MM.1S (cell line): ENCODE measurements at places on chromosomes 2 and 18.
A peak's percentile ranks its signal among the peaks of the same experiment; 100 is the strongest.

GRCh38 chr2:20877960-20878359 lies 55.1 kb upstream of the LDAH start:
- no peak for DNase-seq

DNA sequence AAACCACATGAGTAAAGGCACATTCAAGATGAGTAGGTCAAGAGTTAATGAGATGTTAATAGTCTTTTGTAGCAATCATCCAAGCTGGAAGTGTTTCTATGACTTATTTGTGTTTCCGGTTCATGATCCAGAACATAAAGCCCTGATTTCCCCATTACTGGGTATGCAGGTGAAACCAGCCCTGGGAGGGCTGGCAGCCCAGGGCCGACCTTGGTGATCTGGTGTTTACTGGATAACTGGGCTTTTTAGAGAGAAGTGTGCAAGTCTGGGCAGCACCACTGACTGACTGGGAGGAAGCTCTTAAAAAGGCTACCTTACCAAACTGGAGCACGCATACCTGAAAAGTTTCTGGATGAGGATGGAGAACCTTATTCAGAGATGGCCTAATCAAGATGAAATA lies 431.6 kb upstream of the VRK2 start:
- no peak for DNase-seq

GRCh38 chr2:221478485-221478863 lies 93.6 kb downstream of the EPHA4 start:
- DNase-seq: no peak

DNA sequence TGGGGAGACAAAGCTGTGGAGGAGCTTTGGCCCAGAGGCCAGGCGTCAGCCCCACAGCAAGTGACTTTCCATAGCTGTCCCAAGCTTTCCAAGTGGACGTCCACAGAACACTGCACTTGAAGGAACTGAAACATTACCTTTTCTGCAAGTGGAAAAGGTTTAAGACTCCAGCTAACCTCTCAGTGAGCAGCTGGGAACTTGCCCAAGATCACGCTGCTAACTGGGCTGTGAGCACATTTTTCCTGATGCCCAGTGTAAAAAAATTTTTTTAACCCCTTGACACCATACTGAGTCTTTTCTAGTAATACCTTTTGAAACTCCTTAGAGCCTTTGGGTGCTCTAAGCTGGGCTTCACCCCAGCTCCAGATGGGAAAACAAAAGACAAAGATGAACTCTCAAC lies 256.7 kb downstream of the HAUS1 start:
- DNase-seq: no peak

- DNase-seq: peak; percentile 11
Observed at GRCh38 chr2:172864182-172864581, 128.5 kb downstream of the RAPGEF4 start.

- no peak for DNase-seq
Observed at GRCh38 chr18:53056064-53056463, 716.1 kb downstream of the DCC start.

DNA sequence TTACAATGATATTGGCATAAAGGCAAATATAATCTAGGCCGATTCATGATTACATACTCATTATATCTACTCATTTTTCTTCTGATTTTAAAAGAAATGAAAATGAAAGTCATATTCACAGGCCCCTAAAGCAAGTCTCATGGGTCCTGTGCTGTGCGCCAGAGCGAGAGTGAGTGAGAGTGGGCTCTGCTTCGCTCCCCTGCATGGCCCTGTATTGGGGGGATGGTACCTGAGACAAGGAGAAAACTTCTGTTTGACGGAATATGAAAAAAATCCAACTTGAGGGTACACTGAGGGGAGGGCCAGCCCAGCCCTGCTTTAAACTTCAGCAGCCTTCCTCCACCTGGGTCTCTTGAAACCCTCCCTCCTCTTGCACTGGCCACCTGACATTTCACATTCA lies 81.4 kb upstream of the RGPD5 start:
- DNase-seq: no peak

- DNase-seq: no peak
Observed at GRCh38 chr2:195342061-195342460, 315.0 kb upstream of the SLC39A10 start.

DNA sequence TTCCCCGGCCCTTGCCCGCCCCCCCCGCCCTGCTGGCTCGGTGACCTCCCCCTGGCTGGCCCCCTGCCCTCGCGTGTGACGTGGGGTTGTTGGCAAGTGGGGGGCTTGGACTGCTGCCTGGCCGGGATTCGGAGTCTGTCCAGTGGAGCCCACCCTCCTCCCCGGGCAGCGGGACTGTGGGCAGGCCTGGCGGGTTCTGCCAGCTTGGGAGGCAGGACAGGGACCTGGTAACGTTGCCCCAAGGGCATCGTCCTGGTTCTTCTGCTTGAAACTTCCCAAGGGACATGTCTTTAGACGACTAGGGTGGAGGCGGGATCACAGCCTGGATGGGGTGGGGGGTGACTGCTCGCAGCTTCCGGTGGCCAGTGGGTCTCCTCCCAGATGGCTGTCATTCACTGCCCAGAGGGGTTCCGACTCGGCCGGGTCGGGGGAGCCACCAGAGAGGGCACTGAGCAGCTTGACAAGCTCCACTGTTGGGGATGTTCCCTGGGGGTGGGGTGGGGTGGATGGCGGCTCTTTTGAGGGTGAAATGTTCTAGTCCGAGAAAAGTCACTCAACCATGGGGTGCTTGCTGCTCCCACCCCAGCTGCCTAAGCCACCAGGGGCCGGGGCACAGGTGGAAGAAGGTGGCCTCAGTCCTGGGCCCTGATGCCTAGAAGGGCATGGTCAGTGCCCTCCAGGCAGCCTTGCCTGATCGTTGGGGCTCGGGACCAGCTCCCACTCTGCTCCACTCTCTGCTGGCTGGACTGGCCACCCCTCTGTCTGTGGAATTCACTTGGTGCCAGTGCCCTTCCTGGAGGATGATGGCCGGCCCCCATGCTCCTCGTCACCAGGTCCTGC lies 4.3 kb upstream of the HS6ST1 start:
- no peak for DNase-seq

DNA sequence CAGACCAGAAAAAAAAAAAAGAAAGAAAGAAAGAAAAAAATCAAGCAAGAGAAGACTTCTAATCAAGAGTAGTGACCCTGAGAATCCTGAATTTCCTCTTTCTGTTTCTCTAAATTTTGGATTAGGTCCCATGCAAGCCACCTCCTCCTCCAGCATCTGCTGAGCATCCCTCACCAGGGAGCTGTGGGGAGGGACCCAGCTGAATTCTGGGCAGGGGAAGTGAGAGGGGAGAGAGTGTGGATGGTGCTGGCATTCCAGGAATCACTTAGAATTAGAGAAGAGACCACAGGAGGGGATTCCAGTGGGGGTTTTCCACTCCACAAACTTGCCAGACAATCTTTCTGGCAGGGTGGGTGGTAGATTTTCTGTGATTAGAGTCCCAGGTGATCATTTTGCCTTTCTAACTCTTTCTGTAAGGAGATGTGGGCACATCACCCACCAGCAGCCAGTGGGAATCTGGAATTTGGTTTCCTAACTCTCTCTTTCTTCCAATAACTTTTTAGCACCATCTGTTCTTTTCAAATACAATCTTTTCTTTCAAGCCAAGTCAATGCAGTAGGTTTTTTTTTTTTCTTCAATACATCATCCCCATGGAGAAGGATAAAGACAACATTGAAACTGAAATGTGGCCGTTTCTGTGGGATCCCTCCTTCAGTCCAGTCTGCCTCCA lies 279.2 kb downstream of the CLIP4 start:
- no peak for DNase-seq

GRCh38 chr2:118878531-118879149 lies 31.2 kb upstream of the EN1 start:
- DNase-seq: no peak
